Stimulated activated CD4-positive, alpha-beta T cell treated with anti-CD3 and anti-CD28 coated beads, Interleukin-15, amount 100 ng/mL, for 48 hours (primary cell): ENCODE measurements at places on chromosomes 1 and 21.
A peak's percentile ranks its signal among the peaks of the same experiment; 100 is the strongest.

DNA sequence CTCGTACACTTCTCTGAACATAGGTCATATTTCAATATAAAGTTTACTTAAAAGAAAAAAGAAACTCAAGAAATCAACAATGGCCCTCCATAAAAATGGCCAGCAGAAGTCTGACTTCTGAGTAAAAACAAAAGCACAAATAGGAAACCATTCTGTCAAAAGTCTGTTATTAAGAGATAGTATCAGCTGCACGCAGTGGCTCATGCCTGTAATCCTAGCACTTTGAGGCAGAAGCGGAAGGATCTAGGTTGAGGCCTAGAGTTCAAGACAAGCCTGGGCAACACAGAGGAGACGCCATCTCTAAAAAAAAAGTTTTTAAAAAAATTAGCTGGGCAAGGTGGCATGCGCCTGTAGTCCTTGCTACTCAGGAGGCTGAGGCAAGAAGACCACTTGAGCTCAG is 67.3 kb downstream of the PUM1 start:
- DNase-seq, result no peak

GRCh38 chr1:159771127-159771895 is 9.5 kb upstream of the DUSP23 start:
- no peak for DNase-seq

GRCh38 chr1:21397813-21398188 is 42.1 kb upstream of the NBPF3 start:
- no peak for DNase-seq

- no peak for DNase-seq
Observed at GRCh38 chr21:28943631-28944030, 49.0 kb downstream of the LTN1 start.

DNA sequence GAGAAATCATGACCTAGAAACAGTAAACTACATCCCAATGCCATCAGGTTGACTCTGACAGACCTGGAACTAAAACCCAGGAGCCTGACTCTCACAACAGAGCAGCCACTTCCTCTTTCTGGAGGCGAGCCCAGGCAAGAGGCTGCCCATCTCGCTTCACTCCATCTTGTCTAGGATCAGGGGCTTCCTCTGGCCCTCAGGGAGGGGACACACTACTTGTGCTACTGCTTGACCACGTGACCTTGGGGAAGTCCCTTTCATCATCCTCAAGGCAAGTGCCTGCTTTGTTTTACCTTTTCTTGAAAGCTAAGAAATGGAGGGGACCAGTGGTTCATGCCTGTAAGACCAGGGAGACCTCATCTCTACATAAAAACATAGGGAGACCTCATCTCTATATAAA is 2.6 kb upstream of the TENT5B start:
- DNase-seq, result no peak

GRCh38 chr1:39173995-39174380 is 30.5 kb upstream of the MACF1 start:
- no peak for DNase-seq

GRCh38 chr1:7372477-7373120 is 398.5 kb upstream of the VAMP3 start:
- no peak for DNase-seq

- no peak for DNase-seq
Observed at GRCh38 chr1:68725001-68725752, 228.3 kb upstream of the DEPDC1 start.

GRCh38 chr1:24199291-24199900 is 12.3 kb upstream of the IFNLR1 start:
- peak; percentile 67 for DNase-seq

GRCh38 chr1:245587435-245588115 is 432.8 kb downstream of the KIF26B start:
- DNase-seq, result no peak

DNA sequence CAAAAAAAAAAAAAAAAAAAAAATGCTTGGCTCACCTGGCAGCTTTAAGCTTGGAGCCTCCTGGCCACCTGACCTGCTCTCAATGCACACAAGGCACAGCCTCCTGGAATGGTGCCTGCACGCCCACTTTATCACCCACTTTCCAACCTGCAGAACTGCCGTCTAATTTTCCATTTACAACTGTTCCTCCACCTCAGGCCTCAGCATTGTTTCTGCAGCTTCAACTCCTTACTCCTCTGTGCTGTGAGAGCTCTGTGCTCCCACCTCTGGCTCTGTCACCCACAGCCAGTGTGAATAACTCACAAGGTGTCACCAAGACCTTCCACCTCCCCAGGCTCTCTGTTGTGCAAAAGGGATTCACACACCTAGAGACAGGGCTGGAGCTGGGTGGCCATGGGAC is 38.7 kb upstream of the GPR157 start:
- DNase-seq, result no peak

DNA sequence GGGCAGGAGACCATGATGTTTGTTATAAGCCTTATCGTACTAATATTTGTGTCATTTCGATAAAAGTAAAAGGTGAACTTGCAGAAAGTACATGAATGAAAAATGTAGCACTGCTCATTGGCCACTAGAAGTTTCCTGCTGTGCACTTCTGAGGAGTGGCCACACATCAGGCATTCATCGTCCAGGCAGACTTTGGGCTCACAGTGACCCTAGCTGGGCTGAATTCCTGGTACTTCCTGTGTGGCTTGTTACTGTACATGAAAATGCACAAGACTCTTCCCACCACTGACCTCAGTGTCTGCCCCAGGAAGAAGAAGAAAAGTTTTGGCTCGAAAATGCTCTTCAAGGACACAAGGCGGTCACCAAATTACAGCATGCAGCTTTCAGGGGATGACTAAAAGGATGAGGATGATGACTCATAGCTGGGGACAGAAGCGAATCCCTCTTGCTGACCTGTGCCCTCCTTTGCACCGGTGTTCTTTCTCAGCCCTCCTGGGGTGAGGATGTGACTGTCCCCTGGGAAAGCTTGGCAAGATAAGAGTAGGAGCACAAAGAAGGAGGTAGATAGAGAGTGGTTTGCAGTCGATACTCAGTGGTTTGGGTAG is 252.4 kb upstream of the KAZN start:
- DNase-seq, result no peak

DNA sequence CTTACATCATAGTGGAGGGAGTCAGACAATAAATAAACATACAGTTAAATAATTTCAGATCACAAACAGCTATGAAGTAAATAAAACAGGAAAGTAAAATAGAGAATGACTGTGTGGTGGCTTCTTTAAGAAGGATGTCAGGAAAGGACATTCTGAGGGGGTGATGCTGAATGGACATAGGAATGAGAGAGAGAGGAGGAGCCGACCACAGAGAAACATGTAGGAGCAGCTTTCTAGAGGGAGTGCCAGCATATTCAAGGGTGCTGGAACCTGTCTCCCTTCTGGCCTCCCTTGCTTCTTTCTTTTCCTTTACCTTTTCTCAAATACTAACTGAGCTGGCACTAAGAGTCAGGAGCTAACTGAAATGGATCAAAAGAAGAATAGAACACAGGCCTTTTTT is 20.5 kb upstream of the BCL10 start:
- DNase-seq, result no peak
